ENCODE measurements at places on chromosomes 5 and 9.

GRCh38 chr9:3894772-3895171 is 369.0 kb upstream of the RFX3 start:
- no peak for DNase-seq

DNA sequence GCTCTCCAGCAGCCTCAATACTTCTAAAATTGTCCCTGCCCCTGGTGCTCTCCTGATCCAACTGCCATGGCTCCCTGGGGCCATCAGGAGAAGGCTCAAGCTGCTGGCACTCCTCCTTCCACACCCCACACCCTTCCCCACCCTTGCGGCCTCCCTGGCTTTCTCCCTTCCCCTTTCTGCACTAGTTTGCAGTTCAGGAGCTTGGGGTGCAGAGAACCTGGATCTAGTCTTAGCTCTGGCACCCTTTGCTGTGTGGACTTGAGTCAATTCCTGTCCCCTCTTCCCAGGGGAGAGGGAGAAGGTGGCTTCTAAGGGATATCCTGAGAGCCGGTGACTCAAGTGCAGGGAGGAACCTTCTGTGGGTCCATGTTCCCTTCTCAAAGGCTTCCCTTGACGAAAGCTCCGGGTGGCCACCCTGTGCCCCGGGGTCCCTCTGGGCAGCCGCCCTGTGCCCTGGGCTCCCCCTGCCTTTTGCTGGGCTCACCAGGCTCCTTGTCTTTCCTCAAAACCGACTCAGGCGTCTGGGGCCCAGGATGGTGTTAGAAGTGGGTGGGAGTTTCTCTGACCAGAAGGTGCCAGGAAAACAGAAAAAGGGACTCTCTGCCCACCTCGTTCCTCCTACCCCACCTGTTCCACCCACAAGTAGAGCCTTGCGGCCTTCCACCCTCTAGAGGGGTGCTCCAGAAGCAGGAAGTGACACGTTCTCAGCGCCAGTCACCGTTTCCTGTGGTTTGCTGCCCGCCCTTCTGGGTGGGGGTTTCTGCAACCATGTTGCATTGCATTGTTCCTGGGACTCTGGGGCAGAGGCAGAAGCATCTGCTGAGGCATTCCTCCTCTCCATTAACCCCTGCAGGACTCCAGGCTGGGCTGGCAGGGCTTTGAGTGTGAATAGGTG is 15.0 kb downstream of the GLIPR2 start:
- DNase-seq = peak; percentile 89

GRCh38 chr5:140207250-140207964 is 32.4 kb downstream of the CYSTM1 start:
- peak; percentile 71 for DNase-seq

- DNase-seq = no peak
Observed at GRCh38 chr5:43363445-43364152, 48.6 kb downstream of the CCL28 start.

DNA sequence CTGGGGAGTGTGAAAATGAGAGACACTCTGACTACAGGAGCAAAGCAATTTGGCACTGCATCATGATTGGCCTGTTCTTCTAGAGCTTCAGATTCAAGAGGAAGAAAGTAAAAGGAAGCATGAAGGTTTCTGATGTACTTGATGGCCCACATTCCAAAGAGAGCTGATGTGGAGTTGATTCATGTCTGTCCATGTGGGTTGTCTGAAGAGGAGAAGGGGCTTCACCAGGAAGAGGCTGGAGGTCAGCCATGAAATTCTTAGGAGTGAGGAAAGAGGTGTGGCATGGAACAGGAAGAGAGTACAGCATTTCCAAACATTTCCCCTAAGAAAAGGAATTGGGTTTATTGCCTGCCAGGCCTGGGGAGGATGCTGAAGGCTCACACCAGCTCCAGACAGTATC is 70.7 kb downstream of the PTCD2 start:
- no peak for DNase-seq

DNA sequence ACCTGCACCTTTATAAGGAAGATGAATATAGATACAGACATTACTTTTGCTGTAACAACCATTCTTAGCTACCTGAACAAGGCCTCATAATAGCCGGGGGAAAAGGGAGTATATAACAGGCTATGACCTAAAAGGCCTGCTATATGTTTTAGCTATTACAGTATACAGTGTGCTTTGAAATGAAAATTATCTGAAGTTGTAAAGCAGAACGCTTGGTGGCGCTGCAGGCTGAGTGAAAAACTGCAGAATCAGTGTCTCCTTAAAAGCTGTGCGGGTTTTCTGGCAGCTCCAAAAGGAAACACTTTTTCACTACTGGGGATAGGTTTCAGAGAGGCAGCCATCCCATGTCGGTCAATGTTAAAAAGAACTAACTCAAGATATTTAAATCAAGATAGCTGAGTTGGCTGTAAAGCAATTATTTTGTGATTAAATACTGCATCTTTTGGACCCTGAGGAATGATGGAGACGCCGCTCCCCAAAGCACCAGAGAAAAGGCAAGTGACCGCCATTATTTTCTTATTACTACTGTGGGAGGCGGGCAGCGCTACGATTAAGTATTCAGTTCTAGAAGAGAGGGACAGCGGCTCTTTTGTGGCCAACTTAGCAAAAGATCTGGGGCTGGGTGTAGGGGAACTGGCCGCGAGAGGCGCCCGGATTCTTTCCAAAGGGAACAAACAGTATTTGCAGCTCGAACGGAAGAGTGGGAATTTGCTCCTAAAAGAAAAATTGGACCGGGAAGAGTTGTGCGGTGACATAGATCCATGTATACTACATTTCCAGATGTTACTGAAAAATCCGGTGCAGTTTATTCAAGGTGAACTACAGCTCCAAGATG is 5.9 kb downstream of the PCDHB6 start:
- DNase-seq = no peak

- DNase-seq = no peak
Observed at GRCh38 chr9:112445196-112445595, 41.4 kb upstream of the KIAA1958 start.

DNA sequence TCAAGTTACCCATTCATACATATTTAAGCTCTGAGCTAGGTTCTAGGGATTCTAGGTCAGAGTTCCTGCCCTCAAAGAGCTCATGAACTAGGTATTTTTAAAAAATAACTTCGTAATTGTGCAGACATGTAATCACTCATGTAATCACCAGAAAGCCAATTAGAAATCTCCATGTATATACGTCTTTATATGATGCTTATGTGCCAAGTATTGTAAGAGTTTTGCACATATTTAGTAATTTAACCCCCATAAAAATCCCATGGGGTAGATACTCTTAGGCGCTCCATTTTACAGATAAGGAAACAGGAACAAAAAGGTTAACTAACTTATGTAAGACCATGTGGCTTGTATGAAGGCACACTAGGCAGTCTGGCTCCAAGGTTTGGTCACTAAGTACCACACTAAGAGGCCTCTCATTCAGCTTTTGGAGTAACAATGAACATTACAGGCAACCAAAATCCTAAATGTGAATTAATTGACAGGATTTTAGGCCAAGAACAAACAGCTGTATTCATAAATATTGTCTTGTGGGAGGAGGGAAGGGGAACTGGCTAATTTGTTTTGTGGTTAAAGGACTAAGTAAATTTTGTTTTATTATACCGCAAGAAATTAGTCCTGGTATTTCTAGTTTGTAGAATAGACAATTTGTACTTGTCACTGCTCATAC is 1.7 kb upstream of the OTULINL start:
- no peak for DNase-seq

DNA sequence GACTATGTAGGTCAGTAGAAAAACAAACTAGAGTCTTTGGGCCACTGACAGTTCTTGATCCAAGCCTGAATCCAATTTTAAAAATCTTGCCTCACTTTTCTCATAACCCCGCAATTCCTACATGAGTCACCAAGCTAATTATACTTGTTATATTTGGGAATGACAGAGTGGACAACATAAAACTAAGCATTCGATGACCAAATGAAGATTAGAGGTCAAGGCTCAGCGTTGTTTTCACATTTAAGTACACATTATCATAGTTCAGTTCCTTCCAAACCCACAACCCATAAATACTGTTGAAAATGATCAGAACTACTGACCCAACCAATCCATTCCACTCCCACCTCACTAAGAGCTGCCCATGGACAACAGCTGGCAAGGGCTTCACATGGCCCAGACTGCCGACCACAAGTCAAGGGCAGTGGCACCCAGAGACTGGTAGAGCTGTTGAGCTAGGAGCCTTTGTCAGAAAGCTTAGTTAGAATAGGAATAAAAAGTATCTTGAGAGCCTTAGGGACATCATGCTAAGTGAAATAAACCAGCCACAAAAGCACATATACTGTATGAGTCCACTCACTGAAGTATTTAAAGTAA is 64.2 kb downstream of the MYO10 start:
- DNase-seq = no peak

- no peak for DNase-seq
Observed at GRCh38 chr5:89204756-89205155, 321.8 kb upstream of the MEF2C start.

GRCh38 chr5:56206126-56206910 is 26.8 kb downstream of the ANKRD55 start:
- DNase-seq = peak; percentile 56

- peak; percentile 90 for DNase-seq
Observed at GRCh38 chr5:119031905-119032304, 39.0 kb upstream of the DMXL1 start.

GRCh38 chr5:141002605-141002965 is 36.3 kb downstream of the PCDHAC2 start:
- DNase-seq = no peak

- no peak for DNase-seq
Observed at GRCh38 chr5:117999939-118000549, 988.3 kb downstream of the DTWD2 start.

- peak; percentile 35 for DNase-seq
Observed at GRCh38 chr9:27194401-27195091, 85.5 kb downstream of the TEK start.

GRCh38 chr5:150349681-150350275 is 7.7 kb upstream of the TCOF1 start:
- DNase-seq = no peak

GRCh38 chr9:127209220-127209619 is 55.4 kb upstream of the GARNL3 start:
- DNase-seq = no peak

DNA sequence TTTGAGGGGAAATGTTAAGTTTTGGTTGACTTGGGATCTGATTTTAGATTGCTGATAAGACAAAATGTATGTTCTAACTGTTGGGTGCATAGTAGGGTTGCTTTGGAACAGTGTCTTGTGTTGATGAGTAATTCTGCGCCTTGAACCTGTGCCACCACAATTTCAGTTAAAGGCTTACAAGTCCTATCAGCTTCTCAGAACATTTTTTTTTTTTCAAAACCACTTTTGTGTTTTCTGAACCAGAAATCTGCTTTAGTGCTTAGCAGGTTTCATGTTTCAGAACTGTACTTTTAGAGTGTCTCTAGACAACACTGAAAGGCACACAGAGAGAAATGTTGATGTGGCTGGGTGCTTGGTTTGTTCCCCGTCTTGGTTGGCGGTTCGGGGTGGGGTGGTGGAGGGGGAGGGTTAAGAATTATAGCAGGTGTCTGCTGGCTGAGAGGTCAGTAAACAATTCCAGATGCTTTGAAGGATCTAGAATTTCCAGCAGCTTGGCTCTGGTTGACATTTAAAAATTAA is 84.6 kb downstream of the ANKRD55 start:
- DNase-seq = no peak

DNA sequence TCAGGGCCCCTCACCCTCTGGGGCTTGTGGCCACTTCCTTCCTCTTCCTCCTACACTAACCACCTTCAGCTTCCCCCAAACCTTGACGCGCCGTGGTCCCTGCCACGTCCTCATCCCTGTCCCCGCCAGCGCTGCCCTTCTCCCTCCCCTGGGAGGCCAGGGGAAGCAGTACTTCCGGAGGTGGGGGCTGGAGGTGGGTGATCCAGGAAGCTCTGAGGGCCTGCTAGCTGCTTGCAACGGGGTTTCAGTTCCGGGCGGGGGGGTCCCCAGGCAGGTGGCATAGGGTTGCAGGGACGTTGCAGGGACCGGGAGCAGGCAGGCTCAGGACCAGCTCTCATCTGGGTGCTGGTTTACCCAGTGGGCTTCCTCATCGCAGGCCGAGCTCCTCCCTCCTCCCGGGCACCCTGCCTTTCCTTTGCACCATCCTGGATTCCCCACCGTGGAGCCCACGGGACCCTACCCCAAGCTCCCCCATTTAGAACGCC is 70.0 kb downstream of the RXRA start:
- DNase-seq = peak; percentile 65

DNA sequence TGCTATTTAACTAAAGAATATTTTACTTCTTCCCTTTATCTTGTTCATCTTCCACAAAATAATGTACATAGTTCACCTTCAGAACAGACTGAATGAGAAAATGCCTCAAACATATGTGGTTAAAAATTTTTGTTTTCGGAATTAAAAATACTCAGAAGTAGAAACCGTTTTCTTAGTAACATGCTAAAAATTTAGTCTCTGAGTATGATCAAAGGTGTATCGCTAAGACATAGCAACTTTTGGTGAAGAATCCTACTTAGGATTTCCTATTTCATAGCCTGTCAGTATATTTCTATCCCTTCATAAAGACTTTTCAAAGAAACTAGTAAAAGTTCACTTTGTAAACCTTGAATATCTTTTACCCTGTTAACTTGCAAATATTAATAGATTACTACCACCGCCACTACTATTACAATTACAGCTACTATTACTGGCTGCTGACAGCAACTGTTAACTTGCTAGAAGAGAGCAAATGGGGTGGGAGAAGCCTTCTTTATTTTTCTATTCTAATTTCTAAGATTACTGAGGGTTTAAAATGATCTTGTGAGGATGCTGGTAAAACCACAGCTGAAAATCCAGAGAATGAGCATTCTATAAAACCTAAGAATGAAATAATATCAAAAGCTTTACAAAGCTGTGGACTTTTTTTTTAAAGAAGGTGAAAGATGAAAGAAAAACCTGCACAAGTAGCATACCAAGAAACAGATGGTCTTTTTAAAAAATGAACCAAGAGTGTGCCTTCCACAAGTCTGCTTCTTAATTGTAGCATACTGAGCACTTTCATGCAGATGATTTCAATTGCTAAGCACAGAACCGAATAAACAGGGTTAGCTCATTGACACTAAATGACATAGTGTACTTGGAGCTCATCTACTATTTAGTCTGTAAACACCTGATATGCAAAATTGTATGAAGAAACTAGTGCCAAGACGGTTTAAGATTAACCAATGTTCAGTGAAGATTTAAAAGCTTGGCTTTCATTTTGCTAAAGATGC is 246.3 kb upstream of the EFNA5 start:
- no peak for DNase-seq

- DNase-seq = no peak
Observed at GRCh38 chr9:91160599-91161464, 200.9 kb downstream of the AUH start.

GRCh38 chr5:26757941-26758340 is 280.4 kb downstream of the CDH9 start:
- peak; percentile 35 for DNase-seq

DNA sequence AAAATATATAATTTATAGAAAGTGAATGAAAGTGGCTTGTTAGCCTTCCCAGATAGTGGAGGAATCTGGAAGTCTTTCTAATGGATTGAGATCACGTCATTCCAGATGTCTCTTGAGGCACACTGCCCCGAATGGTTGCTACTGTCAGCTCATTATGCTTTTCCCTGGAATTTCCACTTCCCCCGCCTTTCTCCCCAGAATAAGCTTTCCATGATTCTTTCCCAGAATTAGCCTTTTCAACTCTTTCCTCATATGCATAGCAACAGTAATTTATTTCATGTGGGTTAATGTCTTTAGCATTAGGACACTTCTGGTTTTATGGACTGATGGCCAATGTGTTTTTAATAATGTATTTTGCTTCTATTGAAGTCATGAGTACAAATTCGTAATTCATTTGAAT is 81.5 kb downstream of the PALM2AKAP2 start:
- DNase-seq = no peak

GRCh38 chr5:45277860-45278259 is 418.3 kb downstream of the HCN1 start:
- no peak for DNase-seq
